ENCODE measurements at places on chromosomes 5 and 9. TPM values are rescaled to one million over a fixed set of nuclear protein-coding genes. Genes with fewer than 3 reads are reported as not detected.

SYK gene
- 7.9 TPM for total RNA-seq

DNA sequence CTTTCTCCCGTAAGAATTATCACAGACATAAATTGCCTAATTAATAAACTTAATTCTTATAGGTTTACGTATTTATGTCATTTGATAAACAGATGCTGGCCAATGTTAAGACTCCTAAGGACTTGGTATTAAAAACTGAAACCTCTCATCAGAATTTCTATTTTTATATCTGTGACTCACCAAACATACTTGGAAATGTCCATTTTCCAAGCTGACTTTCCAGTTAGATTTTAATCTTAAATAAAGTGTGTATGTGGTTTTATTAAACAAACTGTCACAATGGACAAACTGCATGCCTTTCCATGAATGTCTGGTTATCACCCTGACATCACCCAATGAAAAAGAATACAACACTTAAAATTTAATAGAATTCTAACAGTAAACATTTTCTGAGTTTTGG lies 12.6 kb upstream of the COL23A1 start:
- peaks cover 53% of the 10 kb centered on the region for H3K36me3 ChIP-seq
- H3K4me3 ChIP-seq, result no peak overlapping the region
- no peaks in the 10 kb centered on the region for H3K4me1 ChIP-seq
- H3K27ac ChIP-seq, result no peak overlapping the region
- no peak for DNase-seq

DOCK8 gene
- total RNA-seq, result 2.3 TPM

DNA sequence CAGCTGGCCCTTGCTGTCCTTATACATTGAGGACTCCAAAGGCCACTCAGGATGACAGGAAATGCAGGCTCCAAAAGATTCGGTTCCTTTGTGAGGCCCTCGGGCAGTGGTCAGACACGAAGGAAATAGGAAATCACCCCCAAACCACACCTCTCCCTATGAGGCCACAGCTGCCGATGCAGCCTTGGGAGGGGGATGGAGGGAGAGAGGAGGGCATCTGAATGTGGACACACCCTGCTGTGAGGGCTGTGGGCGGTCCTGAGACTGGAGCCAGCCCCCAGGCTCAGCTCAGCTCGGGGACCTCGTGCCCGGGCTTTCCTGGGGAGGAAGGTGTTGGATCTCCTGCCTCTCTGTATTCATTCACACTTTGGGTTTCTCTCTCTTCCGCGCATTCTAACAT lies 2.7 kb upstream of the CLPTM1L start:
- no peak overlapping the region for H3K4me3 ChIP-seq
- H3K27ac ChIP-seq, result no peak overlapping the region
- H3K27me3 ChIP-seq, result no peaks in the 10 kb centered on the region
- H3K4me1 ChIP-seq, result no peaks in the 10 kb centered on the region
